ENCODE measurements at places on chromosomes 11 and 22.
A peak's percentile ranks its signal among the peaks of the same experiment; 100 is the strongest.

GRCh38 chr11:129722529-129722928, 93.1 kb upstream of the TMEM45B start:
- no peak for DNase-seq

GRCh38 chr22:36757668-36758211, 18.2 kb downstream of the IFT27 start:
- DNase-seq, result peak; percentile 68

GRCh38 chr22:49747130-49747529, 80.5 kb downstream of the BRD1 start:
- no peak for DNase-seq

DNA sequence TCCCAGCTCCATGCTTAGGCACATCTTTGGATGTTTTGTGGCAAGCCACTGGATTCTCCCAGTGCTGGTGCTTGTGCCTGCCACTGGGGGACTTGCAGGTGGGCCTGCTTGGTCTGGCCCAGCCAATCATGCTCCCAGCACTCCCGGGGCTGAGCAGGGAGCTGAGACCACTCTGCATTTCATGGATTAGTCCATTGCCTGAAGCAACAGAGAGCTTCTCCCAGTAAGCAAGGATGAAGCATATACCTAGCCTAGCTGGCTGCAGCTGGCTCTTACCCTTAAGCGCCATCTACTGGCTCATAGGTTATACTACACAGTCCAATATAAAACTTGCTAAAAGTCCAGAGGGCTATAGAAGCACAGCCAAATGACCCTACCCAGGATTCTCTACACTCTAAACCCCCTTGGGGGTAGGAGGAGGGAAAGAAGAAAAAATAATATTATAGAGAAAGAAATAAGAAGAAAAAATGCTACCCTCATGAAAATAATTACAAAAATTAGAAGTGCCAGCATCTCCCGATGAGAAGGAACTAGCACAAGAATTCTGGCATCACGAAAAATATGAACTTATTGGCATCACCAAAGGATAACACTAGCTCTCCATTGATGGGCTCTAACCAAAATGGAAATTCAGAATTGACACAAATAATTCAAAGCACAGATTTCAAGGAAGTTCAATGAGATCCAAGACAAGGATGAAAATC, 275.3 kb downstream of the C11orf87 start:
- peak; percentile 30 for DNase-seq

DNA sequence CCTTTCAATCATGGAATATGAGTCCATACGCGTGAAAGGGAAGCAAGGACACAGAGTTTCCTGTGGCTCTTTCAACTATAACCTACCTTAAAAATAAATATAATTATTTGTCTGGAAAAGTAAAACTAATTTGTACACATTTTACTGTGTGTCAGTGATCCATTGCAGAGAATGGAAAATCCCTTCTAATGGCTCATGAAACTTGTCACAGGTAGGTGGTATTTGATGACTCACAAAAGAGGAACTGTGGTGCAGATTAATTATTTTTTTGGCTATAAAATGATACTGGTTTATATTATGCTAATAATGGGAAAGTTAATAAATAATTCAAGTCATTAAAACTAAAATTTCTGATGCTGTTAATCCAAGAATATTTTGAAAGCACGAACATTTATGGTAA, 792.2 kb downstream of the METTL15 start:
- no peak for DNase-seq

- DNase-seq, result no peak
Measured at GRCh38 chr11:98531576-98531975, 489.2 kb upstream of the CNTN5 start.

DNA sequence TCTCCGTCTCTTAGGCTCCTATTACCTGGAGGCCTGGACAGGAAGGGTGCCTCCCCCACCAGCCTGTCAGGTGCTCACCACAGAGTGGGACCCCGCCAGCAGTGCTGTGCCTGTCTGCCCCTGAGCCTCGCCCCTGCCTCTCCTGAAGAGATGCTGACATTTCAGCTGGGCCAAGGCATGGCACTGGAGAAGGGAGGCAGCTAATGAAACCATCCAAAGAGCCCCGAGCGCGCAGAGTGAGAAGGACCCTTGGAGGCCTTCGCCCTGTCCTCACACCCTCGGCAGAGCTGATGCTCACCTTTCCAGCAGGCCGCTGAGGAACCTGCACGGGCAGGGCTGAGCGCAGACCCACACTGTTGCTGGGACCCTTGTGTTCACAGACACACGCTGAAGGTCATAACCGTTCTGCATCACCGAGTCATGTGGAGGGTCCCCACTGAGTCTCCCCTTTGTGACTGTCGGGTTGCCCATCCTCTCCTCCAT, 2.1 kb upstream of the LRFN4 start:
- DNase-seq, result peak; percentile 48

GRCh38 chr22:17815703-17816254, 41.5 kb upstream of the BID start:
- no peak for DNase-seq

DNA sequence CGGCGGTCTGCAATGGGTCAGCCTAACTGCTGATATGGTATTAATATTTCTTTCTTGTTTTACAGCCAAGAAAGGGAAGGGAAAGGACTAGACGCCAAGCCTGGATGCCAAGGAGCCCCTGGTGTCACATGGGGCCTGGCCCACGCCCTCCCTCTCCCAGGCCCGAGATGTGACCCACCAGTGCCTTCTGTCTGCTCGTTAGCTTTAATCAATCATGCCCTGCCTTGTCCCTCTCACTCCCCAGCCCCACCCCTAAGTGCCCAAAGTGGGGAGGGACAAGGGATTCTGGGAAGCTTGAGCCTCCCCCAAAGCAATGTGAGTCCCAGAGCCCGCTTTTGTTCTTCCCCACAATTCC, 1.9 kb downstream of the MDK start:
- DNase-seq, result no peak

- no peak for DNase-seq
Measured at GRCh38 chr11:57054817-57055216, 66.1 kb downstream of the OR5AK2 start.

DNA sequence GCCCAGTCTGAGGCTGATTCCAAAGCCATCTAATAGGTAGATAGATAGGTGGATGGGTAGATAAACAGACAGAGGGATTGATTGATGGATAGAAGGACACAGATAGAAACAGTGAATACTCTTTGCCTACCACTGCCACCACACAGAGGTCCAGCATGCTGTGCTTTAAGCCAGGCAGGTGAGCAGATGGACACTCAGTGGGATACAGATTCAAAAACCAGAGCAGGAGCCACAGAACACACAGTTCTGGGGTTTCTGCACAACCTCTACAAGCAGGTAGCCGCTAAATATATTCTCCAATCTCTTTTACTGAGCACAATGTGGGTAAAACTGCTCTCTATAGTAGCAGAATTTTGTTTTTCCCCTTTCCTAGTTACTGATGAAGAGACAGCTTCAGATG, 20.5 kb upstream of the JHY start:
- DNase-seq, result no peak

DNA sequence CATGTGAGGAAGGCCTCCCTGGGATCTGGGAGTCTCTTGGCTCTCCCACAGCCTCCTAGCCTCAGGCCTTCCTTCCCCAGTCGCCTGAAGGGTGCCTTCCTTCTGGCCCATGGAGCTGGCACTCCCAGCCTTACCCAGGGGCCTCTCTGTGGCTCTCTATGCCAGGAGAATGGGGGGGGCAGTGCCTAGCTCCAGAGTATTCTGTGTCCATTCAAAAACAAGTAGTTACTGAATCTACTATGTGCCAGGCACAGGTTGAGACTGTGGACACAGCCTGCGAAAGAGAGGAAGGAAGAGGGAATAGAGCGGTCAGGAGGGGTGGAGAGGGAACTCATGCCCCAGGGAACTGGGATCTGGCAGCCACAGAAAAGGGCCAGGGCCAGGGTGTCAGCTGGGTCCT, 2.7 kb upstream of the PLA2G3 start:
- DNase-seq, result no peak

- DNase-seq, result no peak
Measured at GRCh38 chr11:125987066-125987641, 41.3 kb downstream of the VSIG10L2 start.

DNA sequence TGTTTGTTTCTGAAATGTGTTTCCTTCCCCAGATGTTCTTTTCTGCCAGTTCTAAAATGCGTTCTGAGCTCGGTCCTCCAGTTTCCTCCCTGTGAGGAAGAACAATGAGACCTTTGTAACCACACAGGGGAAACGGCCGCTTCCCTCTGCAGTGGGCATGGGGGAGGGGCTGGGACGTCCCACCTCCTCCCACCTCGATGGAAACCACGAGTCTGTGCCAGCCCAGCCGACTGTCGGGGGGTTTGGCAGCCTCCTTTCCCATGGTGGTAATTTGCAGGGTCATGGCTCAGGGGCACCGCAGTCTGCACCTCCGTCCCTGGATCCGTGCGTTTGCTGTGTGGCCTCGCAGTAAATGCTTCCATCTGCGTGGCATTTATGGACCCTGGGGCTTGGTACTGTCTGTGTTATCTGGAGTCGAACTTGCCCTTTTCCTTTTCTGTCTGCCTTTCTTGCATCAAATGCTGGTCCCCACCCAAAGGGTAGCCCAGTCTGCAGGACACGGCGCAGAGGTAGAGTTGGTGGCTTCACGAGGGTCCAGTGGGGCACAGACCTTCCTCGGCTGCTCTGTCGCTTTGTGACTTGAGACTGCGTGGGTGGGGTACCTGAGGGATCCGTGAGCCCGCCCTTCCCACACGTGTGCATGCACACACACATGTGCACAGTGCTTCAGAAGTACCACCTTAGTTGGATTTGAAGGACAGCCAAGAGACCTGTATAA, 16.1 kb downstream of the LRP5 start:
- DNase-seq, result peak; percentile 89

Measured in kidney (tissue), 22 donors.